ENCODE measurements at places on chromosomes 11 and 22.
A peak's percentile ranks its signal among the peaks of the same experiment; 100 is the strongest.

- no peak for DNase-seq
Observed at GRCh38 chr11:116376054-116376453, 396.7 kb downstream of the BUD13 start.

DNA sequence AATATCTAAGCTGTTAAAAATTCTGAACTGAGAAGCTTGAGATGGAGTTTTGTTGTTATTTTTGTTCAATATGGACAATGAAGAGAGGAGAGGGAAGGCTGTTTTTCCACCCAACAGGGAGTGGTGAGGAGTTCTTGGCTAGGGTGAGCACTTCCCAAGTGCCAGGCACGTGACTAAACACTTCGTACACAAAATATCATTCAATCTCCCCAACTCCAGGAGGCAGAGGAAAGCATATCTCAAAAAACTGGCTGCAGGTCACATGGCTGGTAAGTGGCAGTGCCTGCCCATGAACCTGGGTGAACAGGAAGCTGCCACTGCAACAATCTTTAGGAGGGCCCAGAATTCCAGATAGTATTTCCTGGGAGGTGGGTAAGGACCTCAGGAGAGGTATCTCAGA lies 11.6 kb downstream of the ELF5 start:
- no peak for DNase-seq

- DNase-seq = peak; percentile 64
Observed at GRCh38 chr11:3807909-3808860, at the start of gene PGAP2. PGAP2 (plus strand) TSS chr11:3808560; CDS start chr11:3811260, 2,700 bp downstream.

GRCh38 chr11:19173964-19174638 lies 27.7 kb downstream of the CSRP3 start:
- no peak for DNase-seq

DNA sequence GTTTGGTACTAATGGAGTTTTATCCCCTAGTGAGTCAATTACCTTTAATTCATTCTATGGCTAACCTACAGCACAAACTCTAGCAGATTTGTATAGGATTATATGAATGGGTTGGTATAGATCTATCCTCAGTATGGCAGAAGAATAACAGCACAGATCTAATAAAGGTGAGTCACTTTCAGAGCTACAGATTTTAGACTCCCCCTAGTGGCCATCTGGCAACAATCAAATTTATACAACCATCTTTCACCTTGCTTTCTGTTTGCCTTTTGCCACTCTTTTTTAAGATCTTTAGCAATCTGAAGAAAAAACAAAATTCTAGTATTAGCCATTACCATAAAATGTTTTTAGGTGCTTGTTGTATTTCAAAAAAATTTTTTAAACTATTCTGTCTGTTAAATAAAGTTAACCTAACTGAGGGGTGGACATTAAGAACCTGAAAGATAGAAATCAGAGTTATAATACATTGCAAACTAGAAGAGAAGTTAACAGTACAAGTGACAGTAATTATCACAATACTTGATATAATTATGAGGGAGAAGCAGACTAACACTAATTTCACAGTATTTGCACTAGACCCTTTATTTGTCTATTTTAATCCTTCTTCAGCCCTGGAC lies 25.8 kb downstream of the DDIAS start:
- DNase-seq = peak; percentile 60

DNA sequence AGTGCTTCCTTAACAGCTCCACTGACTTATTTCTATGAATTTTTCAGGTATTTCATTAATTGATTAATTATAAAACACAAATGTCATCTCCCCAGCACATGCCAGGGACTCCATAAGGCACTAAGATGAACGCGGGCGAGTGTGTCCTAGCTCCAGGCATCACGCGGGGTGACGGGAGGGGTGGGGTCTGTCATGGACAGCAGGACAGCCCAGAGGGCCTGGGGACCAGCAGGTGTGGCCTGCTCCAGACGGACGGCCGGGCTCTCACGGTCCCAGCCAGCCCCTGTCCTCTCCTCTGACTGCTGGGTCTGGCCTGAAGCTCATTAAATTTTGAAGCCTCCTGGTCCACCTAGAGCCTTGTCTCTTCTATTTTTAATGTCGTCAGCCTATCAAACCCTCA lies 531.1 kb downstream of the BRD1 start:
- DNase-seq = no peak

DNA sequence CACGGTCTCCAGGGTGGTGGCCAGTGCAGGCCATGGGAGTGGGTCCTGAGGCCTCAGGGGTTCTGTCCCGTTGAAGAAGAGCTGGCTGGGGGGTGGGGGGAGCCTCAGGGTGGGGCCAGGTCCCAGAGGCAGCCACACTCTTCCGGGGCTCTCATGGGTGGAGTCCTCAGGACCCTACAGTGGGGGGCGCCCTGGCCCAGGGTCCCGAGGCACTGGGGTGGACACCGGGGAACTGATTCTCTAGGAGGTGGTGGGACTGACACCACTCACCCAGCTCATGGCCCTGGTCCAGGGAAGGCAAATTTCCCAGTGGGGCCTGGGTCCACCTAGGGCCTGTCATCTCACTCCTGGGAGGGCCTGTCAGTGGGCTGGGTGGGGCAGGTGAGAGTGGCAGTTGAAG lies 12.8 kb downstream of the GGT5 start:
- DNase-seq = no peak

DNA sequence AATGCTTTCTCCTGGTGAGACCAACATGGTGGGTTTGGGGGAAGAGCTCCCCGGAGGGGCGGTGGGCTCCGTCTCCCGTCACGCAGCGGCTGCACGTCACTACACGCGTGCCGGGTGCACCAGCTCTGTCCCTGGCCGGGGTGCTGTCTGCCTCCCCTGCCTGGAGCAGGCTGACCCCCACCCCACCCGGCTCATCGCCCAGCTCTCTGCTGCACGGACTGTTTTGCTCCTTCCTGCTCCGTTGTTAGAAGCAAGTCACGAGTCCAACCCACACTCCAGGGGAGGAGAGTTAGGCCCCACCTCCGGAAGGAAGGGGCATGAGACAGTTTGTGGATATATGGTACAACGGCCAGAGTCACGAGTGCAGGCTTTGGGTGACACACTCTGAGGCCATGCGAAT lies 364.9 kb downstream of the BRD1 start:
- no peak for DNase-seq

DNA sequence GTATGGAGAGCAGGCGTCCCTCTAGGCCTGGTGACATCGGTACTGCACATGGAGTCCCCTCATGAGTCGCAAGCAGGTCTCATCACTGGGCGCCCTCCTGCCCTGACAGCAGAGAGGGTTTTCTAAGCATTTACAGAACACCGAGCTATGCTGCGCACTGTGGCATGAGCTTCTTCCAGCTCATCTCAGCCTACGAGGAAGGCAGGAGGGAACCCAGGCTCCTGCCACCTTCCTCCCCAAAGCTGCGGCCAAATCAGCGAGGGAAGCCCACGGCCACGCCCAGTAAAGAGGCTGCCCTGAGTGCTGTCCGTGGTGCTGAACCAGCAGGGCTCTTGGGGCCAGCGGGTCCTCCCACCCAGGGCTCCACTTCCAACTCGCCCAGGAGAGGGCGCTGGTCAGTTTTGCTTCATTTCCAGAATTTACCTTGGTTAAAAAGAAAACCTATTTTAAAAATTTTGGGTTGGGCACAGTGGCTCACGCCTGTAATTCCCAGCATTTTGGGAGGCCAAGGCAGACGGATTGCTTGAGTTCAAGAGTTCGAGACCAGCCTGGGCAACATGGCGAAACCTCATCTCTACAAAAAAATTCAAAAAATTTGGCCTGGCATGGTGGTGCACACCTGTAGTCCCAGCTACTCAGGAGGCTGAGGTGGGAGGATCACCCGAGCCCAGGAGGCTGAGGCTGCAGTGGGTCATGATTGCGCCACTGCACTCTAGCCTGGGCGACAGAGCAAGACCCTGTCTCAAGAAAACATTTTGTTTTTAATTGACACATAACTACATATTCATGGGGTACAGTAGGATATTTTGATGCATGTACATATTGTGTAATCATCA lies 34.2 kb downstream of the PHF21B start:
- DNase-seq = peak; percentile 71

DNA sequence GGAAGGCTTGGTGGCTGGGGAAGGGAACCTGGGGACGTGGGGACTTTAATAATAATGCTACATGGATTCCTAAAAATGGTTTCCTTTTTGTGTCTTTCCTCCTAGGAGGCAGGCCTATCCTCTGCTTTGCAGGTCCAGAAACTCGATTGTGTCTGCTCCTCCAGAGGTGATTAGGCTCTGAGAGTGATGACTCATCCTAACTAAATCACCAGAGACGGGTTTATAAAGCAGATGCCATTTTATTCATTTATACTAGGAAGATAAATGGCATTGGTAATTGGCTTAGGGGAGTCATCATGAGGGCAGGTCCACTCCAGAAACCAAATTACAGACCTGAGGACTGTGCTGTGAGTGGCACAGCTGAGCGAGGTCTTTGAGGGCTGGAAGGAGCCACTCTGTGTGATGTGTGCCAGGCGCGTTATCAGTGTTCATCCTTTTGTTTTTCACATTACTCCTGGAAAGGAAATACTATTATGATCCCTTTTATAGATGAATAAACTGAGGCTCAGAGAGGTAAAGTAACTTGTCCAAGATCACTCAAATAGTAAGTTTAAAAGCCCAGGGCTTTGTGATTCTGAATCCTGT lies 7.1 kb downstream of the NLRX1 start:
- DNase-seq = no peak

GRCh38 chr11:17927681-17928343 lies 85.0 kb downstream of the SERGEF start:
- DNase-seq = no peak

DNA sequence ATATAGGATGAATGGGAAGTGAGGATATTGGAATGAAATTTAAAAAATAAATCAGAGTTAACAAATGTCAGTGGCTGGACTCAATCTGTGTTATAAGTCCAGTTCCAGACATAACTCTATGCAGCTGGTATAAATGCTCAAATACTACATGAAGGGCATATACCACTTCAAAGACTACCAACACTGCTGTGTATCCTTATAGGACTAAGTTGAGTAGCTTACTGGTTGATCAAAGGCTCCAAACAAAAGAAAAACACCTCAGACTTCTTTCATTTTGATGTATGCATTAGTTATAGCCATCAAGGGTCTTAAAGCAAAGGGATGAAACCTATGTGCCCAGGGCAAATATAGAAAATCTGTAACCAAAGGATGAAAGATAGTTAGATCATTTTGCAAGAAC lies 86.2 kb downstream of the PAK1 start:
- DNase-seq = no peak

DNA sequence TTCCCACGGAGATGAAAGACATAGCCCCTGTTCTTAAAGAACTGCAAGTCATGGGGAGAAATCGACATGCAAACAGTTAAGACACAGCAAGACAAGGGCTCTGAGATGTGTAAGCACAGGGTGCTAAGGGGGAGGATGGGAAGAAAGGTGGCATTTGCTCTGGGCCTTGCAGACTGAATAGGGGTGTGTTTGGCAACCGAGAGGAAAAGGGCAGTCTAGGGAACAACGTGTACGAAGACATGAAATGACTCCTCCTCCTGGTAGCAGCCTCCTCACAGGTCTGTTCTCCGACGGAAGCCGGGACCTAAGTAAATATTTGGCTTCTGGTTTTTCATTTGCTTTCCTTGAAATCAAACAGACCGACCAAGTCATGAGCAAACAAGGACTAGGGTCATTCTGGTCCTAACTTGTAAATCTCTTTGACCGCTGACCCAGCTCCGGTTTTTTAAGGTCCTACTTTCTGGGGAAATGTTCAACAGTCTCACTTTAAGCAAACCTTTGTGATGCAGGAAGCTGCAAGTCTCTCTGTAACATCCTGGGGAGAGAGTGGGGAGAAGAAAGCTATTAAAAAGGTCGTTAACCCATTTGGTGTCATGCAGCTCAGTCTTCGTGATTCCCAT lies 19.7 kb downstream of the NNMT start:
- no peak for DNase-seq

DNA sequence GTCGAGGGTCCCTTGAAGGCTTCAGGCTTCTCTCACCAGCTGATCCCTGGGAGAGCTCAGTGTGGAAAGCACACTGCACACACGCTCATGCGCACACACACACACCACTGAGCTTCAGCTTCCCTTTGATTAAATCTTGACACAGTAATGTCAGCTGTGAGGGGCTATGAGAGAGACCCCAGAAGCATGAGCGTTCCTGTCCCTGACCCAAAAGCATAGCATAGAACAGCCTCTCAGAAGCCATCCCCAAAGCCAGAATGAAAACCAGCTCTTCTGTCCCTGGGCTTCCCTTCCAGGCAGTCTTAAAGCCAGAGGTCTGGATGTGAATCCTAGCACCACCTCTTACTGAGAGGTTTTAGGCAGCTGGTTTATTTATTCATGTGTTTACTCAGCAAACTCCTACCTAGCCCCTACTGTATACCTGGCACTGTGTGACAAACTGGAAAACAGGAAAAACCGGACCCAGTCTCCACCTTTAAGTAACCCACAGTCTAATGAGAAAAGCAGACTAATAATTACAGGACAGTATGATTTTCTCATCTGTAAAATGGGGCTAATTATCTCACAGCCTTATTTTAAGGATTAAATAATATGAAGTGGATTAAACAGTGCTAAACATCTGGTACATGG lies 15.9 kb downstream of the GALNT18 start:
- no peak for DNase-seq

DNA sequence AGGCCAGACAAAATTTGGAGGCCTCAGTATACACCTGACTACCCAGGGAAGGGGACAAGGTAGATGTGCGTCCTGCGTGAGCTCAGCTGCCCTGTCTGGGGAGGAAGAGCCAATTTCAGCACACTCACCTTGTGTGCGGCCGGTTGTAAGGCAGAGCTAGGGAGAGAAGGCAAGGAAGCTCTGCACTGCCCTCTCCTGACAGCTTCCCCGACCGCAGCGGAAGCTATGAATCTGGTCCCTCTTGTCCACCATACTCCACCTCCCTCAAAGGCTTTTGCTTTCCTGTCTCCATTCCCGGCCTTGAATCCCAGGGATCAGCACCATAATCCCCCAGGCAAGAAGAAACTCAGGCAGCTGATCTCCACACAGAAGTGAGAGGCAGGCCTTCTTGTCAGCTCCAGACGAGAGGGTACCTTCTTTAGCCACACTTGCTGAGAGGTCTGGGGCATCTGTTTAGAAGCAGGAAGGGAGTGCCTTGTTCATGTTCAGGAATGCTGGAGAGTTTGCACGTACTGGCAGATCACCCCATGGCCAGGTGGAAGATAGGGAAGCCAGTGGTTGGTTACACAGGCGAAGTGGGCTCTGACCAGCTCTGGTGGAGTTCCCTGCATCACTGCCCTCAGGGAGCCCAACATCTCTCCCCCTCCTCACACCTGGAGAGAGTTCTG lies 62.5 kb downstream of the FEZ1 start:
- peak; percentile 43 for DNase-seq

- DNase-seq = no peak
Observed at GRCh38 chr22:49951000-49951677, 9.4 kb upstream of the PIM3 start.

- no peak for DNase-seq
Observed at GRCh38 chr11:115144914-115145313, 359.3 kb downstream of the CADM1 start.

DNA sequence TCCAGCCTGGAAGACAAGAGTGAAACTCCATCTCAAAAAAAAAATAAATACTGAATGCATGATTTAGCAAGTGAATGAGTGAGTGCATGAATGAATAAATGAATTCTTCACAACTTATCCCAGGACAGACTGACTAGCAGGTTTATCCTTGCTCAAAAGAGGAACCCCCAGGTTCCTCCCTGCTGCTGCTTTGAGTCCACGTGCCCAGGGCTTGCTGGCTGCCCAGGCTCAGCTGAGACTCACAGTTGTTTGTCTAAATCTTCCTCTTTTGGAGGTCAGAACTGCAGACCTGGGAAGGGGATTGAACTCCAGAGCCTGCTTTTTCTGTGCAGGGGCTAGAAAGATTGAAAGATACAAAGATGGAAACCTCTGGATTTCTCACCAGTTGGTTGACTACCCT lies 117.4 kb upstream of the TMEM45B start:
- DNase-seq = peak; percentile 12

GRCh38 chr11:134882141-134882540 lies 470.1 kb upstream of the B3GAT1 start:
- DNase-seq = no peak
